ENCODE measurements at places on chromosomes 11 and 22.

GRCh38 chr11:105520706-105521345 lies 89.0 kb upstream of the GRIA4 start:
- no peak for DNase-seq

- DNase-seq, result no peak
These were observed at the start of gene TCN2 for GRCh38 chr22:30606455-30607299. TSS of gene TCN2 (plus strand) at chr22:30607174. CDS start at chr22:30607332, 158 bp downstream.

DNA sequence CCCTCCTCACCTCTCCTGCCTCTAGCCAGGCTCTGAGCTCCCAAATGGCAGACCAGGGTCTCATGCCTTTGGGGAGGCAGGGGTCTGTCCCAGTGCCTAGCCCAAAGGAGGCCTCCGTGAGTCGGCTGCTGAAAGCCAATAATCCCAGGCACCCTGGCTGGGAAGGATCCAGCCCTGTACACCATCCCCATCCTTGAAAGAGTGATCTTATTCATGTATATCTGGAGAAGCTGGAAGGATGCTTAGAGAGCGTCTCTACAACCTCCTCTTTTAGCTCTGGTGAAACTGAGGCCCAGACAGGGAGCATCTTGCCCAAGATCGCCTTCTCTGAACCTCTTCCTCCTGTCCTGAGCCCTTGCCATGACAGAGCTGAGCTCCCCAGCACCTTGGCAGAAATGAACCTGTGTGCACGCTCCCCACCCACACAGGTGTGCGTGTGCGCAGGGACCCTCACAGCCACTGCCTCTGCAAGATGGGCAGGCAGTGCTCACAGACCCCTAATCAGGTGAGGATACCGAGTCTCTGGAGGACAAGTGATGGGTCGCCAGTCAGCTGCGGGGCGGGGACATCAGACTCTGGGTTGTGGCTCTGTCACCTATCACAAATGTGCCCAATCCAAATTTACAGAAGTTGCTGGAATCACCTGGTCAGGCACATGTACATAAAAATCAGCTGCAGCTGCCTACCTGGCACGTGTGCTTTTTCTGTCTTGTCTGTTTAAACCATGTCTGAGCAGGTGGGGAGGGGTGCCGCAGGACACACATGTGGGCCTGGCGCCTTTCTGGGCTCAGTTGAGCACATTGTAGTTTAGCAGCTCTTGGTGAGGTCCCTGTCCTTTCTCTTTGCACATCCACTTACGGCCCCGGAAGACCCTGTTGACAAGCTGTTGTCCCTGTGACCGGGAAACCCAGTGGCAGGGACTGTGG lies 49.3 kb upstream of the WNT7B start:
- no peak for DNase-seq

- no peak for DNase-seq
These were observed 109.6 kb downstream of the TRIM29 start for GRCh38 chr11:120028181-120028896.

GRCh38 chr22:38923463-38924346 lies 33.7 kb upstream of the APOBEC3A start:
- DNase-seq, result no peak

- no peak for DNase-seq
These were observed 19.5 kb downstream of the TSKU start for GRCh38 chr11:76802621-76803020.

- no peak for DNase-seq
These were observed 64.7 kb upstream of the CD5 start for GRCh38 chr11:61037441-61038093.

DNA sequence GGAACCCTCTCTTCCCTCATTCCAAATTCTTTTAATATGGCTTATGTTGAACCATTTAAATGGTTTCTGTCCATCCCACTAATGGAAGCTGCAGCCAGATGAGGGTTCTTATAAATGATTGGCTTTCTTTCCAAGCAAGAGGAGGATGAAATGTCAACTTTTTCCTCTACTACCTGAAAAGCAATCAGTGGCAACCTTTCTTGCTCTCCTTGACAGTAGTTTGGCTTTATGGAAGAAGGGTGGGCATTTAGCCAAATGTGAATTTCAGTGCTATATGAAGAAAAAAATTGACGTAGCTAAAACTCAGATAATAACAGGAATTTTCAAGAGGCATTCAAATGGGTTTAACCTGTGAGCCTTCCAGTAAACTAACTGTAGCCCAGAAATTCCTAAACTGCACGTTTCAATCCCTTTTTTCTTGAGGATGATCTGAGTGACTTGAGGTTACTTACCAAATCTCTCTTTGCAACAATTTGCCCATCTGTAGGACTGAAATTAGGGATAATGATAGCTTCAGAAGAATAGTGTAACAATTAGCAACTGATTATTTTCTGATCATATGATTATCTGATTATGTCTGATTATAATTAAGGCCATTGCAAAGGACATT lies 90.9 kb downstream of the EXT2 start:
- DNase-seq, result no peak

DNA sequence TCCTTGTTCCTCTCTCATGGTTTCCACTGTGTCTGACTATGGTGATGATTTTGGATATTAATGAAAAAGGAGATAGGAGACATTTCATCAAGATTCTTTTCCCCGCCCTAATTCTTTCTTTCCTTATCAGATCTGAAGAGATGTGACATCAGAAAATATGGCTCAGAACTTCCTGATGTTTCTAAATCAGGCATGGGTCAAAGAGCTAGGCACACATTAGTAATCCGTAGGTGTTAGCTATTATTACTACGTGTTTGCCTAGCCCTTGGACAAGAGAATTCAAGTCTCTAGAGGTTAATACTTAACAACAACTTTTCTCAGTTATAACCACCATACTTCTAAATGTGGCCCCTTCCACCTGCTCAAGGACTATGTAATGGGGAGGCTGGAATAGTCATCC lies 5.8 kb downstream of the JOSD1 start:
- DNase-seq, result no peak

- no peak for DNase-seq
These were observed 181.6 kb upstream of the POU2AF2 start for GRCh38 chr11:111063726-111064517.

GRCh38 chr22:37419370-37419968 lies 7.8 kb downstream of the ELFN2 start:
- no peak for DNase-seq

GRCh38 chr22:45997077-45997776 lies 20.3 kb upstream of the WNT7B start:
- DNase-seq, result no peak

DNA sequence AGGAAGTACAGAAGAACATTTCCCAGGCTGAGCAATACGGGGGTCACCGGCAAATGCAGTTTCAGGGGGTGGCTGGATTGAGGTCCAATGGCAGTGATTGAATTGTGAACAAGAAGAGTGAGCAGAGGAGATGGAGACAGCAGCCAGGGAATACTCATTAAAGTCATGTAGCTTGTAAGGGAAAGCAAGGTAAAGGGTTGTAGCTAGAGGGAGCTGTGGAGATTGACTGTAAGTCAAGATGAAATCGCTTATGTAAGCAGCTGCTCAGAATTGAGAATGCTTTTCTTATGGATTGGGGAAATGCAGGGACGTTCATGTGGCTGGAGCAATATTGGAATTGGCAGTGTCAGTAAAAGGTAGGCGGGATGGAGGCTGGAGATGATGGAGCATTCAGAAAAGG lies 111.4 kb upstream of the TBCEL start:
- no peak for DNase-seq

- no peak for DNase-seq
These were observed 252.3 kb downstream of the KIRREL3 start for GRCh38 chr11:126748100-126748791.

GRCh38 chr22:39518144-39518786 lies 2.1 kb upstream of the ATF4 start:
- DNase-seq, result no peak

DNA sequence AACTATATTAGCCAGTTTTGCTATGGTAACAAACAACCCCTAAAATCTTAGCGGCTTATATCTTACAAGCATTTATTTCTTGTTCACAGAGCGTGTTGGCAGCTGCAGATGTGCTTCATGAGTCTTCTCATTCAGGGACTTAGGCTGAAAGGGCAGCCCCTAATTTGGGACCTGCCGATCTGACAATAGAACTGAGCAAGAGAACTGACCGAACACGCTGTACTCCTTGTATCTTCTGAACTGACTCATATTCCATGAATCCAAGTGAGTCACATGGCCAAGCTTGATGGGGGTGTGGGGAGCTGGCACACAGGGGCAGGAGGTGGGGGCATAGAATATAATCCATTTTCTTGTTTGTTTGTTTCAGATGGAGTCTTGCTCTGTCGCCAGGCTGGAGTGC lies 481.7 kb upstream of the CADM1 start:
- DNase-seq, result no peak

GRCh38 chr22:19568337-19569275 lies 44.4 kb upstream of the CLDN5 start:
- DNase-seq, result no peak

GRCh38 chr11:62732830-62733229 lies 4.5 kb downstream of the TTC9C start:
- DNase-seq, result no peak

DNA sequence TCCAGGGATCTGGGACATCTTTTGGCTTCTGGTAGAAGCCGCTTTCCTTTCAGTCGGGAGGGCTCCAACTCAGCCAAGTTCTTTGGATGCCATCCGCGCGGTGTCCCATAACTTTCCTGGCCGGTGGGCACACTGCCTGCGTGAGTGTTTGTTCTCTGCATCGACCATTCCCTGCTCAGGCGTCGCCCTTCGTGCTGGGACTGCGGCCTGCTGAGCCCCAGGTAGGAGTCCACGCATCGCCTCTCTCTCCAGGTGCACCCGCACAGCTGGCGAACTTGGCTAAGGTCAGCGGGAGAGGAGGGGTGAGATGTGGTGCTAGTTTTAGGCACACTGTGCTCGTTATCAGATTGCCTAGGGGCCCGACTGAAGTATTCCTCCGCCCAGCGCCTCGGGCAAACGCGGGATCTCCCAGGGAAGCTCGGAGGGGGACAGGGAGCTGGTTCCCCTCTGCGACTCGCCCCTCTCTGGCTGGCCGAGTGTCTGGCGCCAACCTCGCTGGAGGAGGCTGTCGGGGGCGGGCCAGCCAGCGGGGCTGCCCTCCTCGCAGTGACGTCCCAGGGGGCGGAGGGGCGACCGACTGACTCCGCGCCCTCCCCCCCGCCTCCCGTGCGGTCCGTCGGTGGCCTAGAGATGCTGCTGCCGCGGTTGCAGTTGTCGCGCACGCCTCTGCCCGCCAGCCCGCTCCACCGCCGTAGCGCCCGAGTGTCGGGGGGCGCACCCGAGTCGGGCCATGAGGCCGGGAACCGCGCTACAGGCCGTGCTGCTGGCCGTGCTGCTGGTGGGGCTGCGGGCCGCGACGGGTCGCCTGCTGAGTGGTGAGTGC lies at the start of gene LAYN:
Gene LAYN (plus strand): TSS at position 607 of the 823 bp plus-strand sequence. CDS start 124 bp downstream, at position 731.
- DNase-seq, result peak; percentile 7

- DNase-seq, result no peak
These were observed 775.1 kb downstream of the BRD1 start for GRCh38 chr22:49052560-49052959.

DNA sequence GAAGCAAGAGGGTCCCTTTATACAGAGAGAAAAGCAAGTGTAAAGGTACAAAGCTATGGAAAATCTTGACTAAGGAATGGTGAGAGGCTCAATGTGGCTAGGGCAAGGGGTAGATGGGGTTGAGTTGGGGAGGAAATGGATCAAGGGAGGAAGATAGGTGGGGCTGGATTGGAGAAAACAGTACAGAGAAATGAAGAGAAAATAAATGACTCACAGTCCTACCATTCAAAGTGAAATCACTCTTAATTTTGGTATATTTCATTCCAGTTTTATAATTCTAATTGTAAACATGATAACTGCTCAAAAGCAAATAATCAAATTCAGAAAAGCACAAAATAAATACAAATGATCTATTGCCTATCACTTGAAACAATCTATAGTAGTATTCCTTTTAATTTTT lies 16.6 kb downstream of the UBE4A start:
- no peak for DNase-seq

DNA sequence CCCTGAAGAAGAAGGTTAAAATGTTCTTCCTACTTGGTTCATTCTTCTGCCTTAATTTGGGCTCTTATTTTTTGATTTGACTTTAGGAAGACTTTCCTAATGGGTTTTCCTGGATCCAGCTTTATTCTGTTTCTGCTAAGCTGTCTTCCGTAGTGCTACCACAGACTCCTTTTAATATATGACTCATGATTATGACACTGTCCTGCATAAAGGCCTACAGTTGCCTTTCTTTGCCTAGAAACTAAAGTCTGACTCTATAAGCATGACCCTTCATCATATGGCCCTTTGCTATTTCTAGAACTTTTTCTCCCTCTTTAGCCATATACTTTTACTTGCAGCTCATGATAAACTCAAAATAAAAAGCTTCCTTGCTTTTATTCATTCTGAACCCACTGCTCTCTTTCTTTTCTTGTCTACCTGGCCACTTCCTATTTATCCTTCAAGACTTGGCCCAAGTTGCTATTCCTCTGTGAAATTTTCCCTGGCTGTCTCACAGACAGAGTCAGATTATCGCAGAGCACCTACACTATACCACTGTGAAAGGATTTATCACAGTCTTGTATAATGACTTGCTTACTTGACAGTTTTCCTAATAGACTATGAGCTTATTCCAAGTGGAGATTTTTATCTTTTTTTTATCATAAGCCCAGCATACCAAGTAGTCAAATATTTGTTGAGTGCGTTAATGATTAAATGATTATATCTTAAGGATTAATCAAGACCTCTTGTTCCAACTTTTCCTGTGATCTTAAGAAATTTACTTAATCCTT lies 24.7 kb downstream of the TBCEL start:
- DNase-seq, result no peak

- DNase-seq, result no peak
These were observed 31.5 kb downstream of the PTPRJ start for GRCh38 chr11:48011798-48012391.

DNA sequence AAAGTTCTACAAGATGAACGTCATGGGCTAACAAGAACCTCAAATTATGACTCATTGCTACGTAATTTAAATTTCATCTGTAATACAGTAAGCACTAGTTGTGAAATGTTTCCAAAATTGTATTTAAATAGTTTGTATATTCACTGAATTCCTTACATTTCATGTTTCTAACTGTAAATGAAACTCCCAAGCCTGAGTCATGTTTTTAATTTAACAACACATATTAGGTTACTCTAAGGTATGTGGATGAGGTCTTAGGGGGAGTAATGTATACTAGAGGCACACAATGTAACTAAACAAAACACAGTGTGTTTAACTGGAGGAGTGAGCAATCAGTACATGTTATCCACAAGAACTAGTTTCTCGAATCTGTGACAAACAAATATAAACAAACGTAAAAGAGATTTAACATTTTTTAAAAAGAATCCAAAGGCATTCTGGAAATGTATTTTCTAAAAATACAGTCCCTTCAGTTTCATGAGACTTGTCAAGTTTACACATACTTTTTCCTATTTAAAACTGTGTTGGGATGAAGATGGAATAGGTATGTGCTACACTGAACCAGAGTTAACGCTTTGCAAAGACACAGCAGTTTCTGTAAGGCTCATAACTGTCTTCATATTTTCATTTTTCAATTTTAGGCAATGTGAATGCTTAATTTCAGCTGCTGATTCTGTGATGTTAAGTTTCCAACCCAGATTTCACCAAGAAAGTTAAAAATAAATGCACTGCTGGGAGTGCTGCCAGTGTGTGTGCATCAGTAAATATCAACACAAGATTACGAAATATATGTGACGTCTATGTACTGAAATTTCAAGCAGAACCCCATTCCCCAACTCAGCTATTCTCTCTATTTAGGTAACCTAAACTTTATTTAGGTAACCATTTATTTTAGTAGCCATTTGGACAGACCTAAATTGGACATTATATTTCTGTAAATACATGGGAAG lies 52.6 kb downstream of the PITPNB start:
- no peak for DNase-seq
